ENCODE measurements at places on chromosomes 2 and 18.

DNA sequence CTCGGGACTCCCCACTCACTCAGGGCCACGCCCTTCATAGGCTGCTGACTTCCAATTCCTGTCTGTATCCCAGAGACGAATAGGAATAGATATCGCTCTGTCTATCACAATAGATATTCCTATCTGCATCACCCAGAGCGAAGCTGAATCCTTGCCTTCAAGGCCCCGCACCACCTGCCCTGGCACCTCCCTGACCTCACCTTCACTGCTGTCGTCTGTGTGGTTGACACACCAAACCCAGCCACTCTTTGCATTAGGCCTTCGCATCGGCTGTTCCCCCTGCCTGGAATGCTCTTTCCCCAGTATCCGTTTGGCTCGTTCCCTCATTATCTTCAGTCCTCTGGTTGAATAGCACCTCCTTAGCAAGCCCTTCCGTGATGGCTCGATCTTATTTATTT is 43.5 kb downstream of the ATOH8 start:
- no peak for DNase-seq

DNA sequence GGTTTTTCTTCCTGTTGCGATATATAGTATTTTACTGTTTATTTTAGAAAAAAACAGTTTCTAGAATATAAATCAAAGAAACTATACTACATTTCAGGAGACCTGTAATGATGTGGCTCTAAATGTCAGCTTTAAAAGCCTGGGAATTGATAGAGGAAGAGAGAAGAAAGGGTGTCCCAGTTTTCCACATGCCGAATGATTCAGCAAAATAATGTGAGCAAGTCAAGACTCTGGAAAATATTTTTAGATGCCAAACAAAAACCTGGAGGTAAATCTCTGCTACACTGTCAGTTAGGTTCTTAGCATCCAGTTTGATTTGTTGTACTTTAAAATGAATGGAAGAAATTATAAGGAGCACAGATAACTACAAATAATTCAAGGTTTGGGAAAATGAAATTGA is 67.1 kb upstream of the DSG1 start:
- no peak for DNase-seq

GRCh38 chr2:235931676-235932075 is 236.5 kb downstream of the GBX2 start:
- no peak for DNase-seq

- DNase-seq, result no peak
These were observed 32.1 kb downstream of the MRPL44 start for GRCh38 chr2:223989206-223989855.

GRCh38 chr2:171167352-171167997 is 6.8 kb upstream of the TLK1 start:
- DNase-seq, result no peak

DNA sequence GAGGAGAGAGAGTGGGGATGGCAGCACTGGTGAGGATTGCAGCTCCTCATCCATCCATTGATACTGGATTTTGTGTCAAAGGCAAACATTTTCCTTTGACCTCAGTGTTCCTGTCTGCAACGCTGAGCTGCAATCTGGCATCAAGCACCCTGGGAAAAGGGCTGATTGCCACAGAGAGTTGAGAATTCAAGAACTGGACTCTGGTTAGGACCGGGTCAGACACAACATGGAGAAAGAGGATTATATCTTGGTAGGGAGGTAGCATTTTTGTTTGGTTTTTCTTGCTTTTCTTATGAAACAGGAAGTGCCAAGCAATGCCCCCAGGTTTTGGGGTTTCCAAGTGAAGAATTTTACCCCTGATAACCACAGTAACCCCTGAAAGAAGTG is 81.9 kb upstream of the PKDCC start:
- DNase-seq, result no peak

GRCh38 chr2:64485331-64485730 is 31.4 kb downstream of the LGALSL start:
- no peak for DNase-seq

DNA sequence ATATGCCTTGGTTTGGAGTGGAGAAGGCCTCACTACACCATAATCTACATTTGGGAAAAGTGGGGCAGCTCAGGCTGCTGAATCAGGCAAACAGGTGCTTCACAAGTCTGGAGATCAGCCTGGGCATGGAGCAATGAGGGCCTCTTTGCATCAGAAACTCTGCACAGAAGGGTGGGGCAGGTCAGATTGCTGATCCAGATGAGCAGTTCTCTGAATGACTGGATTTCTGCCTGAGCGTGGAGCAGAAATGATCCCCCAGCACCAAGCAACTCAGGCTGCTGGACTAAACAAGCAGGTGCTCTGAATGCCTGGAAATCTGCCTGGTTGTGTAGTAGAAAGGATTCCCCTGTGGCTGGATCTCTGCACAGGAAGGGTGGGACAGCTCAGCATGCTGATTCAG is 605.3 kb upstream of the ZNF804A start:
- DNase-seq, result peak; percentile 52

GRCh38 chr2:77001895-77002294 is 520.3 kb downstream of the LRRTM4 start:
- no peak for DNase-seq

DNA sequence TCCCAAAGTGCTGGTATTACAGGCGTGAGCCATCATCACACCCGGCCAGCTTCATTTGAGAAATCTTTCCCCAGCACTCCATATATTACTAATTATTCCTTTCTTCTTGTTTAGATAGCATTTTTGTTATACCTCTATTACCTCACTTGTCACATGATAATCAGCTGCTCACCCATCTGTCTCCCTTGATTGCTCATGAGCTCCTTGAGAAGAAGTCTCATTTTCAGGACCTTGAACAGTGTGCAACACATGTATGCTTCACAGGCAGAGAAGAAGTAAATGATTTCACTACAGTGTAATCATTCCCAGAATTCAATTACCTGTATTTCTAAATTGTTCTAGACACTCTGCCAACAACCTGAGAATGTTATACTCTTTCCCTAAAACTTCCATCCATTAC is 6.2 kb downstream of the PAIP2B start:
- DNase-seq, result no peak

DNA sequence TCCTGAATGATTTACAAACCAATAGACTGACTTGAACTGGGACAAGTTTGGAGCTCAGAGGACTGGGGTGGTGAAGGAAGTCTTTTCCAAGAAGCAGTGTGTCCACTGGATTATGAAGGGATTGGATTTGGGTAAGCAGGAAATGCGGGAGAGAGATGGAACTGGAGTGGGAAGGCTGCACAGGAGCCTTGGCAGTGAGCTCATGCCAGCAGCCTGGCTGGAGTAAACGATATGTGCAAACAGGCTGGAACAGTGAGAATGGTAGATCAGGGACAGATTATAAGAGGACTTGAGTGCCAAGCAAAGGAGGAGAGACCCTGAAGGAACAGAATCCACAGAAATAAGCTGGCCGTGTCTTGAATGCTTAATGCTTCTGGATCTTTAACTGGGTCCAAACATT is 121.9 kb upstream of the GATA6 start:
- no peak for DNase-seq

DNA sequence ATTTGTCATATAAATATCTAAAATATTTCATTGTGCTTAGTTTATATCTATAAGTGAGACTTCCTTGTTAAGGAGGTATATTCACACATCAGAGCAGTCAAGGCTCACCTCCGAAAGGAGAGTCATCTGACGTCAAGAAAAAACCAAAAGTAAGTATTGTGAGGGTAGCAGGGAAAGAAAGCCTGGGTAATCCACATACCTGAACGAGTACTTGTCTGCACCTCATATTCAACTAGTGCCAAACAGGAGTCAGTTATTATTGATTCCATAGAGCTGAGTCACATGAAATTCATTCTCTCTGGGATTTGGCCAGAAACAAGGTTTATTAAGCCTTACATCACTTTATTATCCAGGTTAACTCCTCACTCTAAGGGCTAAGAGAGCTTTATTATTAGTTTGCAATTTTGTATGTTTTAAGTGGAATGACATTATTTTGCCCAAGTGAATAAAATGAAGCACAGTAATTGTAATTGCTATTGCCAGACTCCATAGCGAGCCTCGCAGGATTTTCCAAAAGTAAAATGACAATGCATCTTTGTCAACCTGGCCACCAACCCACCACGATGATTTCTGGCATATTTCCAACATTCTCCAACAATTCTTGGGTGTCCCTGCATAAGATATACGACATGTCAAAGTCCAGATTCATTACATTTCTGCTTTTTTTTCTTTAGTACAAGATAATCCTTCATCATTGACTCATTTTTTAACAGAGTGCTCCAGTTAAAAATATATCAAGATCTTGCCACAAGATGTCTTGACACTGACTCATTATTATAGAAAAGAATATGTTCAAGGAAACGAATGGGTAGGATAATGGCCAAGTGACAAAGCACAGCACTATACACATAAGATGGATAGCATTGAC is 1210.4 kb upstream of the ACVR2A start:
- DNase-seq, result no peak

DNA sequence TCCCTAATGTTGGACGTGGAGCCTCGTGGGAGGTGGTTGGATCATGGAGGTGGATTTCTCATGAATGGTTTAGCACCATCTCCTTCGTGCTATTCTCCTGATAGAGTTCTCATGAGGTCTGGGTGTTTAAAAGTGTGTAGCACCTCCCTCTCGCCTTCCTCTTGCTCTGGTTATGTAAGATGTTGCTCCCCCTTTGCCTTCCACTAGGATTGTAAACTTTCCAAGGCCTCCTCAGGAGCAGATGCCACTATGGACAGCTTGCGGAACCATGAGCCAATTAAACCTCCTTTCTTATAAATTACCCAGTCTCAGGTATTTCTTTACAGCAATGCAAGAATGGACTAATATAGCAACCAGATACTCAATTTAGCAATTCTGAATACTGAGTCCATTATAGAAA is 82.4 kb upstream of the PELI1 start:
- DNase-seq, result no peak

DNA sequence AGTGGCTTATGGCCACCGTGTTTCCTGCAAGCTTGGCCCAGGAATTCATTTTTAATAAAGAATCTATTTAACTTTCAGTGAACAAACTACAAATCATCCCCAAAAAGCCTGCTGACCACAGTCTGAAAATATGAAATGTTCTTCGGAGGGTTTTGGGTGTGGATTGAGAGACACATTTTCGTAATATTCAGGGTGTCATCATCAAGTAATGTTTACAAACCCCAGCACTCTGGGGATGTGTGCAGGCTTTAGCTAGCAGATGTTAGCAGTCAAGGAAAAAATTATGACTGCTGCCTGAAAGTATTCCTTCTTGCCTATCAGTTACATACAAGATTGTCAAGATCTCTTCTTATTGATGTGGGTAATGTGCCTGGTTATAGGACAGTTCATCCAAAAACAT is 143.9 kb upstream of the FN1 start:
- DNase-seq, result peak; percentile 35

DNA sequence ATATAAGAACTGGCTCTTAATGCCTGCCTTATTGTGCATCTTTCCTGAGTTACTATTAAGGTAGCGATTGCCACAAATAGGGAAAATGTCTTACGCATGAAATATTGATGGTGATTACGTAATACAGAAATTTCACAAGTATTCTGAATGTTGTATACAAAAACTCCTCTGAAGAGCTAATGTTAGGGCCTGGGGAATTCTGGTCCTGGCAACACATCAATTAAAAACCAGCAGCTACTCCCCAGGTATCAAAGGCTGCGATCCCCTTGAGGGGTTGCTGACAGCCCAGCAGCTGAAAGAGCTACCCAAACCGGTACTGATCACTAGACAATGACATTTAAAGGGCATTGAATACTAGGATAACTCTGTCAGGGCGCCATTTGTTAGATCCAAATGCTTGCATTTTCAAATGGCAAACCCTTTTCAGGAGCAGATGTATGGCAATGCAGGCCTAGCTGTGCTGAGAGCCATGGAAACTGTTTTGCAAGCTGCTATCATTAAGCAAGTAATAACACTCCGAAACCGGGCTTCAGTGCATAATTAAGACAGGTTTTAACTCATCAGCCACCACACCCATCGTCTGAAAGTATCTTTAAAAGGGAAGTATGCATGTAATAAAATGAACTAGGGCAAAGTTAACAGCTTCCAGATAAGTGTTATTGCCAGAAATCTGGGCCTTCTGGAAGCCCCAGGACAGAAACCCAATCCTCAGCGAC is 78.4 kb downstream of the CLHC1 start:
- DNase-seq, result peak; percentile 21

- DNase-seq, result no peak
These were observed 127.6 kb downstream of the FSHR start for GRCh38 chr2:49026706-49027105.

DNA sequence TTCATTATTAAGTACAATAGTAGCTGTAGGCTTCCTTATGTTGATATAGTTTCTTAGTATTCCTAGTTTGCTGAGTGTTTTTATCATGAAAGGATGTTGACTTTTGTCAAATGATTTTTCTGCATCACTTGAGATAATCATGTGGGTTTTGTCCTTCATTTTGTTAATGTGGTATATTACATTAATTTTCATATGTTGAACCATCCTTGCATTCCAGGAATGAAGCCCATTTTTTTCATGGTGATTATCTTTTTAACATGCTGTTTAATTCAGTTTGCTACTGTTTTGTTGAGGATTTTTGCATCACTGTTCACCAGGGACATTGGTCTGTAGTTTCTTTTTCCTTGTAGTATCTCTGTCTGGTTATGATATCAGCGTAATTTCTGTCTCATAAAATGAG is 82.9 kb upstream of the CNGA3 start:
- no peak for DNase-seq

GRCh38 chr2:205198140-205198525 is 484.2 kb upstream of the NRP2 start:
- no peak for DNase-seq

GRCh38 chr2:149490296-149490695 is 97.3 kb downstream of the MMADHC start:
- no peak for DNase-seq

GRCh38 chr18:10153924-10154752 is 240.3 kb downstream of the VAPA start:
- DNase-seq, result no peak

GRCh38 chr2:157439824-157440186 is 4.1 kb downstream of the CYTIP start:
- no peak for DNase-seq
